ENCODE measurements at places on chromosomes 5 and 9.

DNA sequence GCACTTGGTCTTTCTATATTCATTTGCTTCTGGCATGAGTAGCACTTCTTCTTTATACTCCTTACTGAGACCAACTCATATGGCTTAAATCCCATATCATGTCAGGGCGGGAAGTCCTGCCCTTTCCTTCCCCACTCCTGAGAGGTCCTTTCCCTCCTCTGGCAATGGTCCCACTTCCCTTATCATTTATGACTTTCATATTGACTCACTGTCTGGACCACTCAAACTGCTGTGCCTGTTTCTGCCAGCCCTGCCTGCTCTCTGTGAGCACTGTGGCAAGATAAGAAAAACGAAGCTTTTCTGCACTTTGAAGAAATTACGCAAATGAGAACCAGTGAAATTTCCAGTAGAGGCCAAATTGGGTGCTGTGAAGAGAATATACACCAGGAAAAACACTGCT lies 58.1 kb downstream of the ZNF474 start:
- no peak for DNase-seq

- DNase-seq: no peak
Measured at GRCh38 chr9:107862881-107863280, 373.3 kb upstream of the KLF4 start.

DNA sequence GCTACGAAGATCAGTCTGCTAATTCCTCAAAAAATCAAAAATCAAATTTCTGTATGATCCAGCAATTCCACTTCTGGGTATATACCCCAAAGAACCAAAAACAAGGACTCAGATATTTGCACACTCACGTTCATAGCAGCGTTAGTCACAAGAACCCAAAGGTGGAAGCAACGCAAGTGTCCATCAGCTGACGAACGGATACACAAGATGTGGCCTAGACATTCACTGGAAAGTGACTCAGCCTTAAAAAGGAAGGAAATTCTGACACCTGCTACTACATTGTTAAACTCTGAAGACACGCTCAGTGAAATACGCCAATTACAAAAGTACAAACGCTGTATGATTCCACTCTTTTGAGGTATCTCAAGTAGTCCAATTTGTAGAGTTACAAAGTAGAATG lies 93.3 kb downstream of the OTULIN start:
- DNase-seq: no peak

- DNase-seq: no peak
Measured at GRCh38 chr5:111930449-111930848, 173.5 kb upstream of the NREP start.

- DNase-seq: peak; percentile 73
Measured at GRCh38 chr9:131585375-131585774, 40.1 kb downstream of the PRRT1B start.

- DNase-seq: no peak
Measured at GRCh38 chr5:60402161-60402785, 297.7 kb downstream of the DEPDC1B start.

- no peak for DNase-seq
Measured at GRCh38 chr5:179605026-179605833, 18.2 kb downstream of the HNRNPH1 start.

DNA sequence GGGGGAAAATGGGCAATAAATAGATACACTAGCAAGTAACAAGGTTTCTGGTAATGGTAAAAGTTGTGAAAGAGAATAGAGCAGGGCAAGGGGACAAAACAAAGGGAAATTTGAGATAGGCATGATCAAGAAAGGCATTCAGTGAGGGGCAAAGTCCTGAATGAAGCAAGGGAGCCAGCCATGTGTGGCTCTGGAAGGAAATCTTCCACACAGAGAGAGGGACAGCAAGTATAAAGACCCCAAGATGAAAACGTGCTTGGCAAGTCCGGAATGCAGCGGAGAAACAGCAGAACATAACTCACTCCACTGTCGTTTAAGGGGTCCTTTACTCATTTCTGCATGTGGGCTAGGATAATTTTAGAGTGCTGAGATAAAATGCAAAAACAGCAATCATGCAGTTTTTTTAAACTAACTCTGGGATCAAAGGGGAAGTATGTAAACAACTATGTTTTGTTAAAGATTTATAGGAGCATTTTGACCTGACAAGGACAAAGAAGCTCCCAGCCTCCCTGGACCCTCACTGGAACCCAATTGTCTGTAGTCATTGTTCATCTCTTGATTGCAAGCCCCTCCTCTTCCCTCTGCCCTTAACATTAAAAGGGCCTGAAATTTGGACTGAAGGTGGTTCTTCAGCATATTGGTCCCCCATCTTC lies 22.9 kb upstream of the AOPEP start:
- DNase-seq: no peak

GRCh38 chr5:68464424-68464823 lies 248.9 kb downstream of the PIK3R1 start:
- no peak for DNase-seq

DNA sequence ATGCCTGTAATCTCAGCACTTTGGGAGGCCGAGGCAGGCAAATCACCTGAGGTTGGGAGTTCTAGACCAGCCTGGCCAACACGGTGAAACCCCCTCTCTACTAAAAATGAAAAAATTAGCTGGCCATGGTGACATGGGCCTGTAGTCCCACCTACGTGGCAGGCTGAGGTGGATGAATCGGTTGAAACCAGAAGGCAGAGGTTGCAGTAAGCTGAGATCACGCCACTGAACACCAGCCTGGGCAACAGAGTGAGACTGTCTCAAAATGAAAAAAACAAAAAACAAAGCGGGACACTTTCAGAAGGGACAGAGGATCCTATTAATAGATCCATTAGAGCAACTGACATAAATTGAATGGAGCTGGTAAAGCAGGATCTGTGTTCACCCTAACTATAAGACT lies 89.6 kb upstream of the SGCD start:
- DNase-seq: no peak

- DNase-seq: no peak
Measured at GRCh38 chr5:6396836-6397535, 18.6 kb upstream of the MED10 start.
